WERI-Rb-1 (cell line): ENCODE measurements at places on chromosomes 6 and 20.
A peak's percentile ranks its signal among the peaks of the same experiment; 100 is the strongest.

DNA sequence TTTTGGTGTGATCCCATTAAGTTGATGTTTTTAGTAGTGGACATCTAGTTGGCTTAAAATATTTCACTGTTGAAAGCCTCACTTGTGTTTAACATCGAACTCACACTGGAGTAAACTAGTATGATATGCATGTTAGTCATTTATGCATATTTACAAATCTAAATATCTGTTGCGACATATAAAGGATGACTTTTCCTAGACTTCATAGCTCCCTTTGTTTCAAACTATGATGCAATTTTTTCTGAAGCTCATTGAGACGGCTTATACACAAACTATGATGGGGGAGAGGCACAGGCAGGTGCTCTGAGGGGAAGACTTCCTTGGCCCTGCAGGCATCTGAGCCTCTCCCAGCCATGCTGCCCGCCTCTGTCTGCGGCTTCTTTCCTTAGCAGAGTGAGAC, 11.8 kb upstream of the FOXC1 start:
- DNase-seq, result no peak

DNA sequence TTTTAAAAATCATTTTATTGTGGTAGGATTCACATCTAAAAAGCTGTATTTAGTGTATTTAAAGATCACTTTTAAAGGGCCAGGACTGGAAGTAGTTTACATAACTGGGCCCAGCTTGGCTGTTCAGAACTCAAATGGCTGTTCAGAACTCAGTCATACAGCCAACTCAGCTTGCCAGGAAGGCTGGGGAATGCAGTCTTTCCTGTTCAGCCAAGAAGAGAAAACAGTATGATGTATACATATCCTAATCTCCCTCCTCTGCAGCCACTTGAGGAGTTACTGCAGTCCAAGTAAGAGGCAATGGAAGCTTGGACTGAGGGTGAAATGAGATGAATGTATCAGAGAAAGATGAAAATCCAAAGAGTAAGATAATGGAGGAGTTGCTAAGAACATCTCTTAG, 24.6 kb downstream of the DSTN start:
- no peak for DNase-seq

DNA sequence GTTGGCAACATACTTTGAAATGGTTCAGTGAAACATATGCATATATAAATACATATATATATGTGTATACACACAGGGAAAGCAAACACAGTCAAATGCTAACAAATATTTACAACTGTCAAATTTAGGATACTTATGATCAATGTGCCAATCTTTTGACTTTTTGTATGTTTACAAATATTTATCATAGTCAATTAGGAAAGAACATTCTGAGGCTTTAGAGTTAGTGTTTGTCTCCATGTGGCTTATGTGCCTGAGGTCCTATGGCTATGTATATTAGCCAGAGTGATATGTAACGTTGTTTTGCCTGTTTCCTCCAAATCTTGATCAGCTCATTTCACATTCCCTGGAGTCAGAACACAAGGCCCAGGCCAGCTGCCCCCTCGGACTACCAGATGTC, 126.5 kb upstream of the MAN1A1 start:
- no peak for DNase-seq

GRCh38 chr20:57671662-57672061, 38.2 kb downstream of the PMEPA1 start:
- no peak for DNase-seq

DNA sequence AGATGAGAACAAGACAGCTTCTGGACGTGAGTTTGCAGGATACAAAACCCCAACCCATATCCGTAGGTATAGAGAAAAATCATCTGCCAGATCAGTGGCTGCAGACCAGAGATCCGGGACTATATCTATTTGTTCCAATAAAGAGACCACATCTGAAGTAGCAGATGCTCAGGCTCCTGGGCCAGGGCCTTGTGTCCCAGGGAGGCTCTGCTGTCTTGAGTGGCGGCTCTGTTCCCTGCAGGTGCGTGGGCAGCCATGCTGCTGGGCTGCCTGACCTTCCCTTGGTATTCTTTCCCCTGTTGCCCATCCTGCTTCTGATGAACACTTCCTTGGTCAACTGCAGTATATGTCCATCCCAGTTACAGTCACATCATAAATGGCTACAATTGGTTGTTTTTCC, 34.9 kb downstream of the ERMARD start:
- no peak for DNase-seq

- DNase-seq, result no peak
Observed at GRCh38 chr20:61287583-61288275, 35.7 kb downstream of the CDH4 start.

- DNase-seq, result no peak
Observed at GRCh38 chr6:144683216-144684070, 398.3 kb downstream of the UTRN start.

GRCh38 chr6:88860310-88860709, 103.1 kb downstream of the RNGTT start:
- DNase-seq, result no peak

GRCh38 chr6:95784019-95784418, 206.7 kb downstream of the MANEA start:
- DNase-seq, result no peak

- no peak for DNase-seq
Observed at GRCh38 chr6:109506314-109506713, 23.3 kb upstream of the ZBTB24 start.

DNA sequence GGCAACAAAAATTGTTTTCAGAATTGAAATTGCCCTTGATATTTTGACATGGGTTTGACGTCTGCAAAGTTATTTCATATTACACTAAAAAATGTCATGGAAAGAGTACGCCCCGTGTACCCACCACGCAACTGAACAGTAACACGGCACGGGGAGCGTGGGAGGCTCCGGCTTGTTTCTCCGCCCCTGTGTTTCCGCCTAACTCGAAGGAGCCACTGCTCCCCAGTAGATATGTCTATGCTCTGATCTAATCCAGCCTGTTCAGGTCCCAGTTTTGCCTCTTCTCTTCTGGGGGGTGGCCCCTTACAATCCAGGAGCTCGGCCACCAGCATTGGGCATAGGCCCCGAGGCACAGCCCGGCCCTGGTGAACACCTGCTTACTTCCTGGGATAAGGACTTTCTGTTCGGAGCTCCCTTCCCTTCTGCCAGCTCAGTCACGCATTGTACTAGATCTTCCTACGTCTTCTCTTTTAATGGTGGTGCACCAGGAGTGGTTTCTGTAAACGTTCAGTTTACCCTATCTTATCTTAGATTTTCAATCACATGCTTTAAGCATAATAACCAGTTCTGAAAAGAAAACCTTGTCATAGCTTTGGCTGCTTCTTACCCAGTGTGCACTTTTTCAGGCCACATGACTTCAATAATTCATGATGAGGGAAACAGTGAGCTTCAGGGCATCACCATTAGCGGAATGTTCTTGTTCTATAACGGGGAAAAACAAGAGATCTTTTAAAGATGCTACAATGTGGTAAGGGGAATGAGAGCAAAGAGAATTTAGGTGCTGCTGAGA, 43.9 kb upstream of the EXOC2 start:
- DNase-seq, result no peak

DNA sequence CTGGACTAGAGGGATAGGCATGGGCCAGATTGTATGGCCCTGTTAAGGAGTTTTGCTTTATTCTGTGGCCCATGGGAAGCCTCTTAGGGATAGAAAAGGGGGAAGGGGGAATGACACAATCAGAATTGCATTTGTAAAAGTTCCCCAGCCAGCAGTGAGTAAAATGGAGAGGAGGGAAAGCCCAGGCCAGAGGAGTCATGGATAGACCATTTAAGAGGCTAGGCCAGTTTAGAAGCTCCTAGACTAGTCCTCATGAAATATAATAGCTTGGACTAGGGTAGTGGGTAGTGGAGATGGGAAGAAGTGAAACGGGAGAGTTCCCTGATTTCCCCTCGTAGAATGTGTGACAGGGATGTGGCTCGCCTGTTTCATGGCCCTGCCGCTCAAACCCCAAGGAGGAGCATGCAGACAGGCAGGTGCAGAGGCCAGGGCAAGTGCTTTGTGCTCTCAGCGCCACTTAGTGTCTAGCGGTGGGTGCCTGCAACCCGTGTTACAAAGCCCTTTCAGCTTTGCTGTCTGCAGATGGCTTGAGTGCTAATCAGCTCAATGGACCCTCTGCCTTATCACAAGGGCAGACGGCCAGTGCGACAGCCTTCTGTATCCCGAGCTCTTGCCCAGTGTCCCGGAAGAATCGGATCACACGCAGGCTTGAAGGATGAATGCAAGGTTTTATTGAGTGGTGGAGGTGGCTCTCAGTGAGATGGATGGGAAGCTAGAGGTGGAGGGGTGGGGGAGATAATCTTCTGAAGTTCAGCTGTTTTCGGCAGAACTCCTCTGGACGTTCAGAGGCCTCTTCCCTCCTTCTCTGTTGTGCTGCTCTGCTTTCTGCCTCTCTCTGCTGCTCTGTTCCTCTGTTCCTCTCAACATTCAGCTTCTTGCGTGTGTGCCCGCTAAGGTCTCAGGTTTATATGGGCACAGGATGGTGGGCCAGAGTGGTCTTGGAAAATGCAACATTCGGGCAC, 141.1 kb downstream of the CEP57L1 start:
- peak; percentile 96 for DNase-seq

GRCh38 chr6:121592261-121592935, 157.0 kb downstream of the GJA1 start:
- no peak for DNase-seq

GRCh38 chr6:71246596-71246995, 42.0 kb upstream of the OGFRL1 start:
- no peak for DNase-seq

- no peak for DNase-seq
Observed at GRCh38 chr6:35755278-35755924, 18.6 kb downstream of the ARMC12 start.

- peak; percentile 47 for DNase-seq
Observed at GRCh38 chr20:37102571-37102970, 6.8 kb upstream of the RBL1 start.

DNA sequence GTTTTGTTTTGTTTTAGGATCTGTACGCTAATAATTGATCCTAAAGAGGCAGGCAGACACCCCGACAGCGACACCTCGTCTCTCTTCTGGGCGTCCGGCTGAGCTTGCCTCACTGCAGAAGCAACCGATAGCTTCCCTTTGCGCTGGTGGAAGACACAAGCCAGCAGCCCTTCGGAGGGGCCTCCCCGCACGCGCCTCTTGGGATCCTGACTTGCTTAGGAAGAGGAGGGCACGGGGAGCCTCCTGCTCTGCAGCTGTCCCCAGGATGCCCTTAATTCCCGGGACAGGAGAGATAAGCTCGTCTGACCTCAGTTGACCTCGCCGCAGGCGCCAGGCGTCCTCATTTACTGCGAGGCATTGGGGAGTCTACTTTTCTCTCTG, 94.0 kb downstream of the CD83 start:
- DNase-seq, result peak; percentile 99

DNA sequence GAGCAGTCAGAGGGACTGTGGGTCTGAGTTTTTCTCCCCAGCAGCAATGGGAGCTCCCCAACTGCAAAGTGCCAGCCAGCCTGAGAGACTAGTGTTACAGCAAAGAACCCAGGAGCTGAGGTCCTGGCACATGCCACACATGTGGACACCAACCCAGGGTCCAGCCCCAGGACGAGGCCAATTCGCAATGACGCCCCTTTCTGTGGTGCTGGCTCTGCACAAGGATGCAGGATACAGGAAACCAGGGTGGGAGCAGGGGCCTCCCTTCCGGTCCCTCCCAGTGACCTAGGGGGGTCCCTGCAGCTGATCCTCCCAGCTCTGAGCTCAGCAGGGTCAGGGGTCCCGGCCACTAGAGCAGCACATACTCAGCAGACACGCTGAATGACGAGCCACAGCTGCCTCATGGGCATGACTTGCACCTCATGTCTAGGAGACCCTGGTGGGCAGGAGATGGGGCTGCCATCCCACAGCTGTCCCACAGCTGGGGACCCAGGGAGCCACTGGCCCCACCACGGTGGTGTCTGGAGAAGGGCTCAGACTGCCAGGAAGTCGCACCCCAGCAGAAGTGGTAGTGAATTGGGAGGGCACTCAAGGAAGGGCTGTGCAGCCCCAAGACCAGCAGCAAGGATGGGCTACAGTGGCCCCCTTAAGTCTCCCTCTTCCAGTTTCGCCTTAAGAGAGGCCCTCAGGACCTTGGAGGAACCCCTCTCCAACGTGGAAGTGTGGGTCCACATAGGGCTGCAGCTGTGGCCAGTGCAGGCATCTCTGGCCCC, 3.6 kb downstream of the ARFRP1 start:
- no peak for DNase-seq

DNA sequence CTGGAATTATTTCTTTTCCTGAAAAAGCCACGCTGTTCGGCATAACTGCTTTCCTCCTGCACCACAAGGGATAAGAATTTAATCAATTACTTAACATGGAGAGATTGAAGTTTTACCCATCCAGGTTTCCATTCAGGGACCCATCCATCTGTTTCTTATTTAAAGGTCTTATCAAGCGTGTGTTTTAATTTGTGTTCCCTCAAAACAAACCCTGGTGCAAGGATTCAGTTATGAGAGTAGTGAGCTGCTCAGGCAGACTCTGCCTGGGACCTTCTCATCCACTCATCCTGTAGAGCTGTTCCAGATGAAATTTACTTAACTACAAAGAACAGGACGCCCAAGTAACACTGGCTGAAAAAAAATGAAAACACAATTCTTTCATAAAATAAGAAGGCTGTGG, 97.8 kb downstream of the BANF2 start:
- DNase-seq, result no peak

DNA sequence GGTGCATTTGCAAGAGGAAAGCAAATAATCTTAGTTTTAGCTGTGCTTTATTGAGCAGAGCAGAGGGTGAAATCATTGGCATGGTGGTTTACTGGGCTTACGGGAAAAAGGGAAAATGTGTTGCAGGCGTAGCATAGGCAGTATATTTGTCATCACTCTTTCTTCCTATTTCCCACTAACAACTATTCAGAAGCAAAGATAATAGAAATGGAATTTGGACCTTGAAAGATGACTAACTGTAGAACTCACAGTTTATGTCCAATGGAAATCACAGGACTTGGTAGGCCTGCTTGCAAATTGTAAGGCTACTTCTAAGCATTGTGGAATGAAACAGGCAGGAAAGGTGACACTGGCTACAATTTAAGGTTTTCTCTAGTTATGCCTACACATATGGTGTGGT, 611.9 kb upstream of the MAN1A1 start:
- DNase-seq, result no peak

GRCh38 chr20:50588034-50588736, 78.0 kb downstream of the PTPN1 start:
- DNase-seq, result peak; percentile 79

DNA sequence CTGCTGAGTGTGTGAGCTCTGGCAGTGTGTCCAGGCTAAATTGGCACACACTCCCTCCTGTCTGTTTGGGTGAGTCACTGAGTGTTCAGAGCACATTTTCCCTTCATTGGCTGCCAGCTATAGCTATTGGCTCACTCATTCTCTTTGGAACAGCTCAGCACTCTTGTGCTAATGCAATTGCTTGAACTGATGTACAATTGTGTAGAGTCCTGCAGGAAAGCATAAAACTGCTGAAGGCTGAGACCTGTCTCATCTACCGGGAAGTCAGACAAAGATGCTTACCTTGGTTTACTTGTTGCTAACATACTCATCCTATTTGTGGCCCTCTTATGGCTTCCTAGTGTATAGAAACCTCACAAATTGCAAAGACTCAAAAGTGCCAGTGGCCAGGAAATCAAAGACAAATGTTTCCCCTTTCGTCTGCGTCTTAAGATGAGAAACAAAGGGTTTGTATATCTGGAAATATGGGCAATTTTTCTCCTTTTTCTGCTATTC, 351.0 kb downstream of the BCKDHB start:
- no peak for DNase-seq

GRCh38 chr20:20203784-20204183, 151.5 kb downstream of the CFAP61 start:
- no peak for DNase-seq

GRCh38 chr20:47099825-47100441, 205.3 kb downstream of the EYA2 start:
- DNase-seq, result no peak

- DNase-seq, result no peak
Observed at GRCh38 chr6:13427801-13428582, 59.4 kb downstream of the GFOD1 start.

- DNase-seq, result no peak
Observed at GRCh38 chr6:83860359-83860755, 868 bp downstream of the CYB5R4 start.
